GM23248 (cell line): ENCODE measurements at places on chromosomes 12 and 14. TPM values are rescaled to one million over a fixed set of nuclear protein-coding genes. Genes with fewer than 3 reads are reported as not detected.

DNA sequence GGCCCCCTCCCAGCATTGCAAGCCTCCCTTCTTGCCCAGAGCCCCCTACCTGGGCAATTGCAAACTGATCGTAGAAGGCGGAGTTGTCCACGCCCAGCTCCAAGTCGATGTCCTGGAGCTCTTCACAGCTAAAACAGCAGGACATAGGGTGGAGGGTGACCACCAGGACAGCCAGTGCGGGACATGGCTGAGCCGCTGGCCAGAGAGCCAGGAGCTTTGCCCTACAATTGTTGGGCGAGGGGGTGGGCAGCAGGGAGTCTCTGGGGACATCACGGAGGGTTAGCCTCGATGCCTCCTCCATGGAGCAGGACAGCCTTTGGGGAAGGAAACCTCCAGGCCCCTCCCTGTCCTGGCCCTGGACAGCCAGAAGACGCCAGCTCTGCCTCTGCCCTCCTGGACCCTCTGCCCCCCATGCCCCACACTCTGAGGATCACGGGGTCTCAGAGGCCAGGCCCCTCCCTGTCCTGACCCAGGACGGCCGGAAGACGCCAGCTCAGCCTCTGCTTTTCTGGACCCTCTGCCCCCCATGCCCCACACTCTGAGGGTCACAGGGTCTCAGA is 9.4 kb downstream of the TMEM179 start:
- no peak for DNase-seq

GRCh38 chr12:56631790-56632700 is 1.9 kb upstream of the BAZ2A start:
- peak; percentile 48 for DNase-seq

- no peak for DNase-seq
Measured at GRCh38 chr14:50094056-50094755, 22.2 kb downstream of the VCPKMT start.

The MFAP5 gene
- total RNA-seq, result 344 and 390 TPM in 2 replicates

DNA sequence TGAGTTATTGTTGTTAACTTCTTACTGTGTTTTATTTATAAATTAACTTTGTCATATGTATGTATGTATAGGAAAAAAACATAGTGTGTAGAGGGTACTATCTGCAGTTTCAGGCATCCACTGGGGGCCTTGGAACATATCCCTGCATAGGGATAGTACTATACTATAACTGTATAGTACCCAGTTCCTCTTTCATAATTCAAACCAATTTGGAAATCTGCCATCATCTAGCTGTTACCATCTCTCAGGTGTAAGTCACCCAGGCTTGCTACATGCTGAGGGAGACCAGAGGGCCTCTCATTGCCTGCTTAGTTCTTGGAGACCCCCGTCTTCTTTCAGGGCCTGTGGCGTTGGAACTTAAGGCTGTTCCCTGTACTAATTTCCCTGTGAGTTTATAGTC is 12.9 kb upstream of the DCD start:
- DNase-seq, result no peak

GRCh38 chr12:120628919-120629318 is 11.5 kb upstream of the CABP1 start:
- DNase-seq, result no peak

The RNASE3 gene
- total RNA-seq, result not detected in 2 replicates

The B4GALNT1 gene
- 7.8 and 8.6 TPM in 2 replicates for total RNA-seq

DNA sequence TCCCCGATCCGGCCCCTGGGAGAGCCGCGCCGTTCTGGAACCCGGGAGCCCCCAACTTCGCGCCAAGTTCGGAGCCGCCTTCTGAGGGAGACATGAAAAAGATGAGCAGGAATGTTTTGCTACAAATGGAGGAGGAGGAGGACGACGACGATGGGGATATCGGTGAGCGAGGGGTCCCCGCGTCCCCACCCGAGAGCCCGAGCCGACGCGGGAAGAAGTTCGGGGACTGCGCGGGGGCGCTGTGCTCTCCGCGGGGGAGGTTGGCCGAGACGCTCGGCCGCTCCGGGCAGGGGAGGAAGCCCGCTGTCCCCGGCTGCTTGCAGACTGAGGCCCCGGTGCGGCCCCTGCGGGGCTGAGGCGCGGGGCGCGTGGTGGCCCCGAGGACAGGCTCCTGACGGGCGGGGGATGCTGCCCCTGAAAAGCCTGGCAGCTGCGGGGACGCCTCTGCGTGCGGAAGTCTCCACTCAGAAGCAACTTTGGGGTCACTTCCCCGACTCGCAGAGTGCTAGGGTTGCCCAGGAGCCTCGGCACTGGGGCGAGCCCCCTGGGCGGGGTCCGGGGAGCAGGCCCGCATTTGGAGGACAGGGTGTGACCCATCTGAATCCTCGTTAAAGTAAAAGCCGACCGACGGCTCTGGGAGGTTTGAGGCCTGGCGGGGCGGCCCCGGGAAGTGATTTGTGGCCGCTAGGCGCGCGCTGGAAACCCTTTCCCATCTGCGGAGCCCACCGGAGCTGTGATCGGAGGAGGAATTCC is 511 bp downstream of the ANO6 start:
- peak; percentile 73 for DNase-seq

GRCh38 chr14:53723221-53723620 is 233.4 kb downstream of the BMP4 start:
- no peak for DNase-seq

The GDF3 gene
- total RNA-seq, result not detected in 2 replicates

The NIN gene
- 28.7 and 33.3 TPM in 2 replicates for total RNA-seq

GRCh38 chr14:46747001-46747652 is 95.5 kb upstream of the RPL10L start:
- DNase-seq, result no peak

- DNase-seq, result no peak
Measured at GRCh38 chr12:5222011-5222461, 178.4 kb downstream of the KCNA5 start.

- no peak for DNase-seq
Measured at GRCh38 chr12:19064713-19065112, 64.8 kb upstream of the PLEKHA5 start.
